ENCODE measurements at places on chromosomes 2 and 18.

DNA sequence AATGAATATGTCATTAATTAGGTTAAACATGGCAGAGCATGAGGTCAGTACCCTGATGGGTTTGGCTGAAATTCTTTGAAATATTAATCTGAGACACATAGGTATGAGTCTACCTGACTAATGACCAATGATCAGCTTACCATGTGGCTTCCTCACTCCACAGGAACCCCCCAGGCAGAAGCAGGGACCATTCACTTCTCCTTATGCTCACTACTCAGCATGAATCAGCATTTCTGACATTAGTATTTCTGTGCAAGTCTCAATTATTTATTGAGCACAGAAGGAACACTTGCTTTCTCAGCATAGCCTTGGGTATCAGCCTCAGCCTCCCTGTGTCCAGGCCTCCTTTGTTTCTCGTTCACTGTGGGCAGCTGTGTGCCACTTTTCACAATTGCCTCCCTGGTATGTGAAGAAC, 9.3 kb upstream of the KCNE4 start:
- DNase-seq = no peak

DNA sequence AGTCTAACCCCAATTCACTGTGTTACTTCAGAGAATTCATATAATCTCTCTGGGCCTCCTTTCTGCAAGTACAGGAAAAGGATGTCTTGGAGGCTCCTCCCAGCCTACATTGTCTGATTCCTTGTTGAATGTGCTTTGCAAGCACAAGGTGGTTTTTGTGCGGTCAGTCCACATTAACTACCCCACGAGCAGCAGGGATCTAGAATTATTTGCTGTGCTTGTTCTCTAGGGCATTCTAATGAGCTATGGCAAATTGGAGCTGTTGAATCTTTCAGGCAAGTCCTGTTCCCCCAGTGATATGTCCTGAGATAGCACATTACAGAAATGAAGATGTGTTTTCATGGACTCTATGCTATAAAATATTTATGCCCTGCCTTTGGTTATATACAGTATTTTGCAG, 349.4 kb downstream of the SLC4A3 start:
- no peak for DNase-seq

- no peak for DNase-seq
Measured at GRCh38 chr2:121086450-121086849, 198.6 kb downstream of the TFCP2L1 start.

GRCh38 chr2:142725386-142725785, 152.1 kb upstream of the KYNU start:
- no peak for DNase-seq

GRCh38 chr2:213764849-213765248, 480.6 kb downstream of the SPAG16 start:
- DNase-seq = no peak

DNA sequence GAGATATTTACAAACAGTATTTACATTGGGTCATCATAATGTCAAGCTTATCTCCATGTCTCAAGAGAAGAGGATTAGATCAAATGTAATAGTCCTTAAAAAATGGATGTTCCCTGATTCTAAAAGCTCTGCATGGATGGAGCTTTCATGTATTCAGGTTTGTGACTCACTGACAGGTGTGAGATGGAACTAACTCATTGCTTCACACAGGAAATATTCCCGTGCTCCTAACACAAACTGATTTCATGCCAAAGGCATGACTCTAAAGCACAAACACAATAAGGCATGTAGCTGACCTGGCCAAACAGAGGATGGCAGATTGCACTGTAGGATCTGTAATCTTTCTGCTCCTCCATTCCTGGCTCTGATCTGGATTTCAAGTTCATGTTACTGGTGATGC, 110.0 kb downstream of the ALK start:
- no peak for DNase-seq

DNA sequence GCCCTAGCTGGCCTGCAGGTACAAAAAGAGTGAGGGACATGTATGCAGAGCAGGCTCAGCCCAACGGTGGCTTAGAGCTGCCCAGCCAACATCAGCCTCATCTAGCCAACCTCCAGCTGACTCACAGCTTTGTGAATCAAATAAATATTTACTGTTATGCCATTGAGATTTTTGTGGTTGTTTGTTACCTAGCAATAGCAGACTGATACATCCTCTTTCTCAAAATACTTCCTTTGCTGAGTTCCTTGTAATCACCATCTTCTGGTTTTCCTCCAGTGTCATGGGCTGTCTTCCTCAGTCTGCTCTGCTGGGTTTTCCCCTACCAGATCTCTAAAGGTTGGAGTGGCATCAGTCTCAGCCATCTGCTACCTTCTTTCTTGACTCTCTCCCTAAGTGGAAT, 126.6 kb upstream of the SLC1A4 start:
- no peak for DNase-seq

DNA sequence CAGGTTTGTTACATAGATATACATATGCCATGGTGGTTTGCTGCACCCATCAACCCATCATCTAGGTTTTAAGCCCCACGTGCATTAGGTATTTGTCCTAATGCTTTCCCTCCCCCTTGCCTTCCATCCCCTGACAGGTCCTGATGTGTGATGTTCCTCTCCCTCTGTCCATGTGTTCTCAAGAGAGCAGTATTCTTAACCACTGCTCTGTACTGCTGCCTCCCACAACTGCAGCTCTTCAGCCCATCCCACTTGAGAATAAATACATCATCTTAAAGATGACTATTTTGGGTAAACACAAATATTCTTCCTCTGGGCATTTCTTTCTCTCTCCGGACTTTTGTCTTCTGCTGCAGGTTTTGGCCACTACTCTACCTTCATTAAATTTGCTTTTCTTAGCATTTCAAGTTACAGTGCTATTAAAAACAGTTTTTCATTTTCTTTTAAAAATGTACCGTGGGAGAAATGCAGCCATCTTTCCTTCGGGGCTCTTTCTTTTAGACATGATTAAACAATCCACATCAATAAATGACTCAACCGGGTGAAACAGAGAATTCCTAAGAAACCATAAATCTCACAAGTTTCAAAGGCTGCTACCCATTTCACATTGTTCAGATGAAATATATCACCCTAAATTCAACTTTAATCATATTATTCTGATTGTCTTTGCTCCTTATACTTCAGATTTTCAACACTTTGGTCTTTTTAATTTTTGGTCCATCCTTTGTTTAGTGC, 323.4 kb downstream of the GALNT13 start:
- no peak for DNase-seq

DNA sequence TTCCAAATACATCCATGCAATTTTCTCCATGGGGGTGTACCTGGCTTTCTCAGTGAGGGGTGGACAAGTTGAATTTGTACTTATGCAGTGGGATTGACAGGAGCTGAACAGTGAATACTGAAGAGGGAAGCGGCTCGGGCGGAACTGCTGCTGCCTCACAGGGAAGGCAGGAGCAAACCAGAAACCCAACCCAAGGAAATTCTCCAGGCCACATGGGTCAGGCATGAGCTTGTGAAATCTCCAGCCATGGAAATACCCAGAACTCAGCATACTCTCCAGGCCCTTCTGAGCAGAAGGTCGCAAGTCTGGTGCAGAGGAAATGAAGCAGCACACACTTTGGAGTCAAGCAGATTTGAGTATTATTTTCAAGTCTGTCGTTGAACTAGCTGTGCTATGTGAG, 26.5 kb upstream of the INO80C start:
- DNase-seq = no peak

DNA sequence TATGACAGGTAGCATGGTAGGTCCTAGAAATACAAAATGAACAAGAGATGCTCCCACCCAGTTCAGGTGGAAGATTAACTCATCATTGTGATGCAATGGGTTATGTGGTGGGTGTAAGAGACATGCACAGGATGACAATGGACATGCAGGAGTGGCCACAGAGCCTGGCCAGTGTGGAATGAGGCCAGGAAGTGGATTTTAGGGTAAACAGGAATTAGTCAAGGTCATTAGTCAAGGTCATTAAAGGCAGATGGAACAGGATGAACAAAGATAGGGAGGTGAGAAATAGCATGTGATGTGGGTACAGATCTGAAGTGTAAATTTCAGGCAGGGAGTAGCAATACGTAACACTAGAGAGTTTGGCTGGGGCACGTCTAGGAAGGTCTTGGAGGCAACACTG, 15.6 kb upstream of the SERTAD2 start:
- DNase-seq = no peak

DNA sequence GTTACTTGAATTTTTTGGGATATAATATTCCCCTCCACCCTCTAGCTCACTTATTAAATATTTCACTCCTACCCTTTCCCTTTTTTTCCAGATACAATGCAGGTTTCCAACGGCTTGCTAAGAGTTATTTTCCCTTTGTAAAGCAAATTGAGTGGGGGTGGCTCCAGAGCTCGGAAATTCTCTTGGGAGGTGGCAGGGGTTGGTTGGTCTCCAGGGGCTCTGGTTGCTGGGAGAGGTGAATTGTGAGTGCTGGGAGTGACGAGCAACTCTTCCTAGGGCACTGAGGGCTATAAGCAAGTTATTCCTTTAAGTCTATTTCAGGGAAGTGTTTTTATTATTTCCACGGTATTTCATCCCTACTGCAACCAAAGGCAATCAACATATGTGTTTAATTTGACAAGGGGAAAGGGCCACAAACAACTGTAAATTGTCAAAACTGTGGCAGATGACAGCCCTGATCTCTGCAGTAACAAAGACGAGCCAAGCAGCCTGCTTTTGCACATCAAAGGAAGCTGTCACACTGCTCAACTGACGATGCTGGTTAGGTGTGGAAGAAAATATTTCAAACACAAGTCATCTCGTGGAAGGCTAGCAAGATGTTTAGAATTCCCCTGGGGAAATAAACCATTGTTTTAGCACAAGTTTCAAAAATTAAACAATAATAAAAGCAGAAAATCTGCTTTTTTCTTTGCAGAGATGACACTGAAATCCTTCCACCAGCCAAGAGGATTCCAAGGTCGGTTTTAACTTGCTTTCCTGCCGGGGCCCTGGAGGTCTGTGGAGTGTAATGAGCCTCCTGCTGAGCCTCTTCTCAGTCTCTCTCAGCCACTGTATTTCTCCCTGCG, 34.8 kb upstream of the ASXL2 start:
- DNase-seq = no peak

DNA sequence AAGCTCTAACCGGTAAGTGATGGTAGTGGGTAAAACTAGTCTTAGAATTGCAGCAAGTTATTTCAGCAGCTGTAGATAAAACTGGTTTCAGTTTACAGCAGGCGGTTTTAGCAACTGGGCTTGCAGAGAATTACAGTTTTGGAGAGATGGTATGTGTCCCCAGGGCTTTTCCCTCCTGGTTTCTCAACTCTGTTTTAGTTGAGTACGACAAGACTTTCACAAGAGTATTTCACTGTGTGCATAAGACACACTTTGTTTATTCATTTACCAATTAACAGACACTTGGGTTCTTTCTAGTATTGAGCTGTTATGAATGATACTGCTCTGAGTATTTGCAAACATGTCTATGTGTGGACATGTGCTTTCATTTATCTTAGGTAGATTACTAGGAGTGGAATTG, 65.6 kb upstream of the RFX8 start:
- DNase-seq = no peak

DNA sequence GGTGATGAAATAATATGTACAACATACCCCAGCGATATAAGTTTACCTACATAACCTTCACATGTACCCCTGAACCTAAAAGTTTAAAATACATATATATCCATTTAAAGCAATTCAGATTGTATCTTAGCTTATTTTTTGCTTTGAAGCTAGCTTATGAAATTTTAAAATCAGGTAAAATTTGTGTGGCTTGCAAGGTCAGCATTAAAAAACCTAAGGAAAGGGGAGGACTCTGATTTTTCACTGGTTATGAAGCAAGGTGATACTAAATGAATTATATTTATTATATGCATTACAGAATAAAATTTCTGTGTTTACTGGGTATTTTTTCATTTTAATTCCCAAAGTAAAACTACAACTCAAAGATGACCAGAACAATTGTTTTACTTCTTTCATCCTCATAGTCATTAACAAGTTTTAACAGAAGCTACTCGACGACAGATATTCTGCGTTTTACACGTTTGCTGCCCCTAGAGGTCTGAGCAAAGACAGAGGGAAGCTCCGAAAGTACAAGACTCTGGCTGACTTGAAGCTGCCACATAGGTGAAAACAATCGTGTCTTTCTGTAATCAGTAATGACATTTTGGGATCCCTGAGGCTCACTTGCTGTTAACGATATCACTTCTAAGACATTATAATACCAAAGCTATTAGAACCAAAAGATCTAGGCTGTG, 17.1 kb downstream of the PKP4 start:
- no peak for DNase-seq

DNA sequence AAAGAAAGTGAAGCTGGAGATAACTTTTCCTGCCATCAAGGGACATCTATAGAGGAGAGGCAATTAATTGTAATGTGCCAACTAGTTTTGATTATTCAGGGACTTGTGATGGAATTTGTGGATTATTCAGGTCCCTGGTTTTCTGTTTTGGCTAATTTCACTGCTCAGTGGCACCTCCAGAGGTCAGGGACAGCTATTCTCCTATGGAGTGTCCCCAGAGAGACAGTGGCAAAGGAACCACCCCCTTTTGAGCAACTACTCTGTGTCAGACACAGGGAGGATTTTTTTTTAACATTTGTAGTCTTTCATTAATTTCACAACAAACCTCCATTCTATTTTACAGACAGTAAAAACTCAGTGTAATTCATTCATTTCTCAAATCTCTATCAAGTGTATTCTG, 206.0 kb upstream of the SPRED2 start:
- DNase-seq = no peak

DNA sequence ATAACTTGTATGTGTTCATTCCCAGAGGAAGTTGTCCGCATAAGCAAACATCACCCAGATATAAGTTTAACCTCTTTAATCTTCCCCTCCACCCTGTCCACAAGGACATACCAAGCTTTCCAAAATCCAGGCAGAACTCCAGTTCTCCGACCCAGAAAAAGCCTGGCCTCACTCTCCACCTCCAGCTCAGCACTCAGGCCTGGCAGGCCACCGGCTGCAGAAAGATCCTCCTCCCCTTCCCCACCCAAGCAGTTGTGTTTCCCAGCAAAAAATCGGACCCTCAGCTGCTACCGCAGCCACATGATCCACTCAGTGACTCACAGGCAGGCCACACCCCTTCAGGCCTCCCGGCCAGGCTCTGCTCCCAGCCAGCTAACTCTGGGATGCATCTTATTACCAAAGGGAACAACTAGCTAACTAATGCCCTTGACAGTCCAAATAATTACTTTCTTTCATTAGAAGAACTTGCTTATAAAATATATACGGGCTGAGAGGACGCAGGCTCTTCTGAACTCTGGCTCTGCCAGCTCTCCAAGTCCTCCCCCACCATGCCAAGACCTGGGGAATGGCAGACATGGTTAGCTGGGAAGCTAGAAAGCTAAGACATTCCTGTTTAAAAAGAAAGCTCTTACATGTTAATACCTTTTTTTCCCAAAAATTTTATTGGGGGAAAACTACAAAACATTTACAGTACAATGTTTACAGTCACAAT, 4.5 kb downstream of the ZFP36L2 start:
- no peak for DNase-seq

DNA sequence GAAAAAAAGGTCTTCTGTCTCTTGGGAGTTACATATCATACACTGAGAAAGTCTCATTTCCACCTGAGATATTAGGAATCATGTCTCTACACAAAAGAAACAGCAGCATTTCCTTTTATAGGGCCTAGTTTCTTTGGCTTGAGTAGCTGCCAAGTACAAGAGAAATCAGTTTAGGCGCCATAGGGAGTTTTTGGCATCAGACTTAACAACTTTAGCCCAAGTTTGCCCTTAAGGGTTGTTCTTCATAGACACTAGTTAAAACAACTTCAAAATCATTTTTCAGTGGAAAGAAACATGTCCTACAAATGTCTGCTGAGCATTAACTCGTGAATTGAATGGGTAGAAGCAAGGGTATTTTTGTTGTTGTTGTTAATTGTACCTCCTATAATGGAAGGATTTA, 587.0 kb upstream of the DSEL start:
- DNase-seq = no peak

- DNase-seq = no peak
Measured at GRCh38 chr2:170191166-170191866, 13.4 kb downstream of the MYO3B start.

All from GM12892 (cell line).